Activated CD8-positive, alpha-beta memory T cell treated with anti-CD3 and anti-CD28 coated beads for 1 hour (primary cell): ENCODE measurements at places on chromosomes 13 and 19.

GRCh38 chr19:40424637-40425449 lies 949 bp downstream of the SERTAD1 start:
- no peak for DNase-seq

- DNase-seq, result no peak
Observed at GRCh38 chr19:8342316-8342683, 762 bp downstream of the KANK3 start.

GRCh38 chr13:33017323-33017929 lies 1.2 kb downstream of the KL start:
- no peak for DNase-seq

DNA sequence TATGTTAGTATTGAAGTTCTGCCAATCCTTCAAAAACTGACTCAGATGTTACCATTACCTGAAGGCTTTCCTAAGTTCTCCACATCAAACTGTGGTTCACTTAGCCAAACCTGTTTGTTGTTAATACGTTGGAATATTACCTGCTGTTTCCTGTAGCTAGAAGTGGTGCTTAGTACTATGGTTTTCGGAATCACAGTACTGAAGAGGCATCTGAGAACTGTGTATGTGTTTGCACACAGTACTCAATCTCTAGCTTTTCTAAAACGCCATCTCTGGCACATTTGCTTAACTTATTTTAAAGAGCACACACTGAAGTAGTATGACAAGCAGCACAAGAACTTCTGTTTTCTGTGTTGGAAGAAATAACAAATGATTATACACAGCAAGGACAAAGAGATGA lies 248.2 kb downstream of the SHISA2 start:
- DNase-seq, result no peak

DNA sequence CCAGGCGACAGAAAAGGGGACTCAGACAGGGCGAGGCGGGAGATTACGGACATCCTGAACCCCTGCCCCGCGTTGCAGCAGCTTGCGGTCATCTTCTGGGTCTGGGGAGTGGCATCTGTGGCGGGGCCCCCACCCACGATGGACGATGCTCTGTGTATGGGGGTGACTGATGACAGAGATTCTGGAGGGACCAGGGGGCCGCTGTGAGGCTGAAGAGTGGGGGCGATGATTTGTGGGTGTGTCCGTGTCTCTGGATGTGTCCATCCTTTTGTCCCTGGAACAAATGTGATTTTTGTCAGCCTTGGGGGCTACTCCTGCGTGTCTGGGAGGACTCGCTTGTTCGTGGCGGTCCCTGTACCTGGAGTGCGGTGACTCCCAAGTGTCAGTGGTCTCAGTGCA lies 17.7 kb downstream of the ZNF77 start:
- DNase-seq, result no peak

- DNase-seq, result no peak
Observed at GRCh38 chr13:29125934-29126424, 305.8 kb downstream of the MTUS2 start.

- DNase-seq, result no peak
Observed at GRCh38 chr13:103031332-103031873, 34.8 kb downstream of the SLC10A2 start.

- no peak for DNase-seq
Observed at GRCh38 chr13:74153316-74153715, 19.1 kb upstream of the KLF12 start.

DNA sequence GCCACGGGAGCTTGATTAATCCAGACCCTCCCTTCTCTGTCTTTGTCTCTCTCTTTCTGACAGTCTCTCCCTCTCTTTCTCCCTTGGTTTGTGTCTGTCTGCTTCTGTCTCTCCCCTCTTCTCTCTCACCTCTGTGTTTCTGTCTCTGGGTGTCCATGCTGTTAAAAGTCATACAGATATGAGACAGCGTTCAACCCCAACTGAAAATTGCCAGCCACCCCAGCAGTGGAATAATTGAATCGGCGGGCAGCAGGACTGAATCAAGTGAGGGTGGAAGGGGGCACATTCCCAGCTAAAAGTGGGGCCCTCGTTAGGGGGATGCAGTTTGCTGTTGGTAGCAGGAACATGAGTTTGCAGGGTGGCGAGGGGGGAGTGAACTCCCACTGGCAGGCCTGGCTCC lies 43.7 kb downstream of the TINCR start:
- DNase-seq, result no peak

- no peak for DNase-seq
Observed at GRCh38 chr13:22040810-22041364, 370.0 kb downstream of the FGF9 start.

DNA sequence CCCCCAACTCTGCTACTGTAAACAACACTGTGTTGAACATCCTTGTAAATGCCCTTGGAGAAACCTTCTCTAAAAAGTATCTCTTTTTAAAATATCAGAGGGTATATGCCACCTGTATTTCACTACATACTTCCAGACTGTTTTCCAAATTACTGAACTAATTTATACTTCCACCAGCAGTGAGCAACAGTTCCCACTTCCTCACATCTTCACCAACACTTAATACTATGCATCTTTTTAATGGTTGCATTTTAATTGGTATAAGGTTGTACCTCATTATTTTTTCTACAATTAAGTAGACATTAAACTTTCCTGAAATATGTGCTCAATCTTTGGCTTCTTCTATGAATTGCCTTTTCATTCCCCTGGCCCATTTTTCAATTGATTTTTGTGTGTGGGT lies 21.8 kb downstream of the CLEC4M start:
- DNase-seq, result no peak

- DNase-seq, result no peak
Observed at GRCh38 chr19:1295169-1296012, 9.7 kb downstream of the EFNA2 start.

DNA sequence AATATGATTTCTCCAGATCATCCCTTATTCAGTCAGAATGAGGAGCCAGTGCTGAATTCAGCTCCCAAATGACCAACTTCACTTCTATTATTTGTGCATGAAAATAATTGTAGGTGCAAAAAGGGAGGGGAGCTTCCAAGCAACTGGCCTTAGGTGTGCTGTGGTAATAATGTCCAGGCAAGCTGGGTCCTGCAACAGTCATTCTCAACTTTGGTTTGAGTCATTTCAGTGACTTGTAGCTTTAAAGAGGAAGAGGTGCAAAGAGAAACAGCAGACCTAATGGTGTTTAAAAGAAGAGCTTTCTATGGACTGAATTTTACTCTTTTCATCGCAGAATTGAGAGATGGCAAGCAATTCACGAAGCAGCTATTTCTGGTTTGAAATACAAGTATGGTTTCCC lies 29.2 kb upstream of the FGF9 start:
- DNase-seq, result no peak

DNA sequence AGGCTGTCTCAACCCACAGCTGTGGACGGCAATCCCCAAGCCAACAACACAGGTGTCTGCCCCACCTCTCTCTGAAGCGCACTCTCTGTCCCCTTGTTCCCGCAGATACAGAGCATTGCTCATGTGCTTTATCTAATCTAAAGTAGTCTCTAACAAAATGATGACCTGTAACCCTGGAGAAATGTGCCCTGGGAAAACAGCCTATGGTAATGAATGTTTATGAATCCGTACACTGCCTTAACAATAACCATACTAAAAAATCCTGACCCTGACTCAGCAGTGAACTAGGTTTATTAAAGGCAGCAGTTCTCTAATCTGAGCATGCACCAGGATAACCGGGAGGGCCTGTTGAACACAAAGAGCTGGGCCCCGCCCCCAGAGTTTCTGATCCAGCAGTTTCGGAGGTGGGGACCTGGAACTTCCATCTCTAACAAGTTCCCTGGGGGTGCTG lies 50.7 kb upstream of the SLC15A1 start:
- DNase-seq, result no peak

DNA sequence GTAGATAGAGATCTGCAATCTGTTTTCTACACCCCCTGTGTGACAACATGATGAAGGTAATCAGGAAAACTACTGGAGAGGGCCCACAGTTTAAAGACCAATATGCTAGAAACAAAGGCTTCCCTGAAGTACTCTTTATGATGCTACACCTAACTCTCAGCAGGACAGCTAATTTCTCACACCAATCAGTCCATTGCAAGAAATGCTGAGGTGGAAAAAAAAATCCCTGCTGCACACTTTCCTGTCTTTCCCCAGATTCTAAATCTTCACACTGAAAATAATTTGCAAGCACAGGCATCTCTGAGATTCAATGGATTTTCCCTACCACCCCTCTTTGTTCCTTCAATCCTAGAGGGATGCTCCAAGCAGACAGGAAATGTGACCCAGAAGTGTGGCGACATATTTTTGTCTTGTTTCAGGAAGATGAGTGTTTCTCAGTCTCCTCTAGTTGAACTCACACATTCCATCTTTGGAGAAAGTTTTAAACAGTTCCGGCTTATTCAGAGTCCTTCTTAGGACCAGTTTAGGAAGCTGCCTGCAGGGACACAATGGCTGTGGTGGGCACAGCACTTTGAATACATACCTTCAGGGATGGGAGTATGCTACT lies 671.6 kb downstream of the DIAPH3 start:
- DNase-seq, result no peak

- DNase-seq, result no peak
Observed at GRCh38 chr19:14475251-14476073, at the start of gene PTGER1. PTGER1 (minus strand) TSS chr19:14475354; CDS start chr19:14474320, 1,034 bp downstream.
